ENCODE measurements at places on chromosomes 1 and 21.

DNA sequence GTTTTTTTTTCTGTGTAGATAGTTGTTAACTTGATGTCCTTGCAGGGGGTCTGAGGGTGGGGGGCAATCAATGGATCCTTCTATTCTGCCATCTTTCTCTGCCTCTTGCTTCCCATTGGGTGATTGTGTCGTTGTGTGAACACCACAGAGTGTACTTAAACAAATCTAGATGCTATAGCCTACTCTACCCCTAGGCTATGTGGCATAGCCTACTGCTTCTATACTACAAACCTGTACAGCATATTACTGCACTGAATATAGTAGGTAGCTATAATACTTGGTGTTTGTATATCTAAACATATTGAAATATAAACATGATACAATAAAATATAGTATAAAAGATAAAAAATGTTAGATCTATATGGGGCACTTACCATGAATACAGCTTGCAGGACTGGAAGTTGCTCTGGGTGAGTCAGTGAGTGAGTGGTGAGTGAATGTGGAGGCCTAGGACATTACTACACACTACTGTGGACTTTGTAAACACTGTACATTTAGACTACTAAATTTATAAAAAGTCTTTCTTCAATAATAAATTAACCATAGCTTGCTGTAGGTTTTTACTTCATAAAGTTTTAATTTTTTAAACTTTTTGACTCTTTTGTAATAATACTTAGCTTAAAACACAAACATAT is 105.4 kb downstream of the CENPF start:
- no peak for DNase-seq

- DNase-seq = no peak
Observed at GRCh38 chr1:15195420-15196052, 42.0 kb downstream of the TMEM51 start.

DNA sequence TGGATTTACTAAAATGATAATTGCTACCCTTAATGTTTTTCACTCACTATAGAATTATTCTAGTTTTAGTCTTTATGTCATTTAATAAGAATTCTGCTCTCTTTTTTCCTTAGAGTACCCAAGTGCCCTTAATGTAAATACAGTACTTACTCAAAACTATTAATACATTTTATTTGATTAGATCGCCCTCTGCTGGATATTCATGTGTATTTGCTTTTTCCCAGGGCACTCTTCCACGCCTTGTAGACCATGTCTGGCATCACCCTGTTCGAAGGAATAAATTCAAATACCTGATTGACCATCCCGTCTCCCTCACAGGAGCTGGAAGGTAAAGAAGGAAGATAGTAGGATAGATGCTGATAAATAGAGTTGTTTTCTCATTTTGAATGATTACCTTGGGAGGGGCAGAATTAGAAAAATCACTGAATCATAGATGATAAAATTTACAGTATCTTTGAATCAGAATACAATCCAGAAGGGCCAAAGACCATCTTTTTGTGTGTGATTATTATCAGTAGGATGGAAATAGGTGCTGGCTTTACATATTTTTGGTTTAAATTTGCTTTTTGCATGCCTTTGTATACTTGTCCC is 4.1 kb downstream of the AXDND1 start:
- no peak for DNase-seq

DNA sequence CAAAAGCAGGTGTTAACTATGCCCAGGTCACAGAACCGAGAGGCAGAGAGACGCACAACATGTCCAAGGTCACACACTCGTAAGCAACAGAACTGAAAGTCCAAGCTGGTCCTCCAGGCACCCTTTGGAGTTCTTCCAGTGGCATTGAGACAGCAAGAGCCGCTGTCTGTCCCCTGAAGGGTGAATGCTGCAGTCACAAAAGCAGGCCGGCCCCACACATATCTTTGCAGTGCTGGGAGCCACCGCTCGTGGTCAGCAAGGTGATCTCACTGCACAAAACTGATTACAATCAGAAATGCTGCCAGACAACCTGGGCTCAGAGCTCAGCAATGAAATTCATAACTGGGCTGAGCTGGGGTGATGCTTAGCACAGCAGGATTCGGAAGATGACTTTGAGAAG is 47.4 kb upstream of the RAB4A start:
- no peak for DNase-seq

GRCh38 chr1:78839704-78840277 is 166.7 kb downstream of the ADGRL4 start:
- no peak for DNase-seq

- DNase-seq = no peak
Observed at GRCh38 chr1:94719926-94720793, 100.0 kb upstream of the SLC44A3 start.

DNA sequence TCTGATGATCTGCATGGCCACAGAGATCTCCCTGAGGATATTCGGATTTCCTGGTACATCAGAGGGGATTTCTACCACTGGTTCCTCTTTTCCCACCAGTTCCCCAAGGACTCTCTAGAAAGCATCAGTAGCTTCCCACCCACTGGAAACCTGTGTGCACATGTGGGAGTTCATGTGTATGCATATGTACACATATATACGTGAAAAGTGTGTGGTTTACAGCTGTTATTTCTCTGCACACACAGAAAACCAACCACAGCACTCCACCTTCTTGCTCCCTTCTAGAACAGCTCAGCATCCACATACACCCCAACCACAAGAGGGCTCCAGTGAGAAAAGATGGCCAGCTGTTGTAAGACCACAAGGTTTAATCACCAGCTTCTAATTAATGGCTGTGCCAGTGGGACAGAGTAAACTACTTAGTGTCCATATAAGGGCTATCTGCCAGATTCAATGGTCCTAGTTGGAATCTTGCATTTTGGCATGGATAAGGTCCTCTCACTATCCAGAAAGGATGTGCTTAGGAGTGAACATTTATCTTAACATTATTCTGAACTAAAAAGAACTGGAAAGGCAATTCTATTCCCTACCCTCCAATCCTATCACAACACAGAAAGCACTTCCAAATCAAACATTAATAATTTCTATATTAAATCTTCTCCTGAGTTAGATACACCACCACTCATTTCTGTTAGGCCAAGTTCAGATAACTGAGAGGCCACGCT is 24.1 kb downstream of the GPR3 start:
- DNase-seq = no peak

- no peak for DNase-seq
Observed at GRCh38 chr1:210758761-210759160, 375.2 kb downstream of the KCNH1 start.

- DNase-seq = no peak
Observed at GRCh38 chr1:75770761-75771160, 15.3 kb upstream of the RABGGTB start.

DNA sequence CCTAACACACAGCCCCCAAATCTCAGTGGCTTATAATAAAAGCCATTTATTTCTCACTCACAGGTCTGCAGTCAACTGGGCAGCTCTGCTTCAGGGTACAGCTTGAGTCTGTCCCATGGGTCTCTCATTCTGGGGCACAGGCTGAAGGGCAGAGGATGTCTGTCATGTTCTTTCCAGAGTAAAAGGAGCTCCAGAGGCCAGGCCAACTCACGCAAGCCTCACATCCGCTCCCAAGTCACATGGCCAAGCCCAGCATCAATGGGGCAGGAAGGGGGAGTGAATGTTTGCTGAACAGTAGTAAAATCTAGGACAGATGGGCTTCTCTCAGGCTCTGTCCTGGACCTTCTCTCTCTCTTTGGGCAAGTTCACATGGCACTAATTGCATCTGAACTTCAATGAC is 7.1 kb upstream of the SSBP3 start:
- no peak for DNase-seq

GRCh38 chr1:183821889-183822611 is 17.1 kb downstream of the RGL1 start:
- no peak for DNase-seq

GRCh38 chr1:46072975-46073374 is 59.5 kb downstream of the PIK3R3 start:
- no peak for DNase-seq

DNA sequence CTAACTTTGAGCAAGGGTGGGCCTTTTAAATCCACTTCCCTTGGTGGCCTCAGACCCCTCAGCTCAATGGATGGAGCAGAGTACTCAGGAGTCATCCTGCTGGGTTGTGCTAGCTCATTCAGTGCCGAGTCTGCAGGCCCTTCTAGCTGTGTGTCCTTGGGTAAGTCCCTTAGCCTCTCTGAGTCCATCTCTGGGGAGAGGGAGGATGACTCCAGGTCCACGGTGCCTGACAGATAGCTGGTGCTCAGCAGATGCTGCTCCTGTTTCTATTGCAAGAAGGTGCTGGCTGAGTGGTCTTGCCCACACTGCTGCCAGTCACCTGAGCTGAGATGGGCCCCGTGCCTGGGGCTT is 11.0 kb downstream of the LDLRAP1 start:
- DNase-seq = no peak

- DNase-seq = no peak
Observed at GRCh38 chr1:86468501-86468977, at the start of gene CLCA1. Gene CLCA1 (plus strand): TSS chr1:86468927. CDS start chr1:86468972, 45 bp downstream.

GRCh38 chr1:11735854-11736745 is at the start of gene AGTRAP:
Gene AGTRAP (plus strand): TSS chr1:11736136. CDS start chr1:11736209, 73 bp downstream.
- DNase-seq = peak; percentile 84

- no peak for DNase-seq
Observed at GRCh38 chr1:213669964-213670691, 317.6 kb upstream of the PROX1 start.

- no peak for DNase-seq
Observed at GRCh38 chr1:75124510-75124909, 9.7 kb upstream of the LHX8 start.

DNA sequence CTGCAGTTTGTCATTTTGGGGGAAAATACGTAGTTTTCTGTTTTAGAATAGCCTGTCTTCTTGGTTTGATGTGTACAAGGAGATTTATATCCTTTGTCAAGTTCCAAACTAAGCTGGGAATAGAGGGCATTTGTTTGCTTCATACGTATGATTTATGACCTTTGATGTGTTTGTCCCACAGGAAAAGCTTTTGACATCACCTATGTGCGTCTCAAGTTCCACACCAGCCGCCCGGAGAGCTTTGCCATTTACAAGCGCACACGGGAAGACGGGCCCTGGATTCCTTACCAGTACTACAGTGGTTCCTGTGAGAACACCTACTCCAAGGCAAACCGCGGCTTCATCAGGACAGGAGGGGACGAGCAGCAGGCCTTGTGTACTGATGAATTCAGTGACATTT is 79.9 kb downstream of the LAMC1 start:
- DNase-seq = no peak

GRCh38 chr1:168319691-168320090 is 39.0 kb downstream of the TBX19 start:
- no peak for DNase-seq

DNA sequence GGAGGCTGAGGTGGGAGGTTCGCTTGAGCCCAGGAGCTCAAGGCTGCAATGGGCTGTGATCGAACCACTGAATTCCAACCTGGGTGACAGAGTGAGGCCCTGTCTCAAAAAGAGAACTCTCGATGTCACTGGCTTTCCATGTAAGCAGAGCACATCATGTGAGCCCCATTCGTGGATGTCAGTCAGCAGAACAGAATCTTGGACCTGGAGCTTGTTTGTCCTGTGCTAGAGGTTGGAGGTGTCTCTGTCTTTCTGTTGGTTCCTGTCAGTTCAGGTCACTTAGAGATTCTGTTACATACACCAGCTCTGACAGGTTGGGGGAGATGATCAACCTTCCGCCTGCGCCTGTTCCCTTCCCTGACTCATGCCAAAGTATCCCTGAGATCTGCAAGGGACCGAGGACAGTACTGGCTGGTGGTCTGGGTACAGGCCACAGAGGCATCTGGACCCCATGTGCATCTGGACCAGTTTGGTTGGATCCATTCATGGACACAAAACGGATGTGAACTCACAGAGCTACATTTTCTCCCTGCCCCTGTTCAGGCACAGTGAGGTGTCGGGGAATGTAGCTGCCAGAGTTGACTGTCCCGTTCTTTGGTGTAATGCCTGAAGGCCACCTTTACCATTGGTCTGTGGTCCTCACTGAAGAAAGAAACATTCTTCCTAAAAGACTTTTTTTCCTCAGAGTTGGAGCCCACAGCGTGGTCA is 10.0 kb downstream of the ARF1 start:
- no peak for DNase-seq

GRCh38 chr1:225561675-225562074 is 91.2 kb downstream of the ENAH start:
- no peak for DNase-seq

DNA sequence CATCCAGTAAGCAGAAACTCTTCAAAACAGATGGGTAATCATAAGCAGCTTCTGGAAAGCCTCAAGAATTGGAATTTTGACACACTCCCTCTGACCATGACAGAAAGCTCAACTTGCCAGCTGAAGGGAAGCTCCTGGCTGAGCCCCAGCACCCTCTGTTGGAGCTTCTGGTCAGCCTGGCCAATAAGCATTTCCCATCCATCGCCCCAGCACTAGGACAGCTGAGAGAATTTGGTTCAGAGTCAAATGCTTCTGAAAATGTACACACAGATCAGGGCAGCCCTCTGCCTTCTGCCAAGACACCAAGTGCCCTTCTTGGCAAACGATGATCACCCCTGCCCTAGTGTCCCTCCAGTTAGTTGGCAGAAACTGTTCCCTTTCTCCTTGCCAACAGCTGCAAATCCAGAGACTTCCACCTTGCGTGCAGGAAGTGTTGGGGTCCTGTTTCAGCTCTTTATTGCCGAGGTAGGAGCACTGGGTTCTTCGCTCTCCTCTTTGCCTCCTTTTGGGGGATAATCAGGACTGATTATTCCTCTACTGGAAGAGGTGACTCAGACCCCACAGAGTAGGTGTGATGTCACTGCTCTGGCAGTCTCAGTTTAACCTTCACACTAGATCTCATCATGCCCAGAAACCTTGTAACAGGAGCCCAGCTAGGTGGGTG is 11.9 kb downstream of the PIGV start:
- no peak for DNase-seq

DNA sequence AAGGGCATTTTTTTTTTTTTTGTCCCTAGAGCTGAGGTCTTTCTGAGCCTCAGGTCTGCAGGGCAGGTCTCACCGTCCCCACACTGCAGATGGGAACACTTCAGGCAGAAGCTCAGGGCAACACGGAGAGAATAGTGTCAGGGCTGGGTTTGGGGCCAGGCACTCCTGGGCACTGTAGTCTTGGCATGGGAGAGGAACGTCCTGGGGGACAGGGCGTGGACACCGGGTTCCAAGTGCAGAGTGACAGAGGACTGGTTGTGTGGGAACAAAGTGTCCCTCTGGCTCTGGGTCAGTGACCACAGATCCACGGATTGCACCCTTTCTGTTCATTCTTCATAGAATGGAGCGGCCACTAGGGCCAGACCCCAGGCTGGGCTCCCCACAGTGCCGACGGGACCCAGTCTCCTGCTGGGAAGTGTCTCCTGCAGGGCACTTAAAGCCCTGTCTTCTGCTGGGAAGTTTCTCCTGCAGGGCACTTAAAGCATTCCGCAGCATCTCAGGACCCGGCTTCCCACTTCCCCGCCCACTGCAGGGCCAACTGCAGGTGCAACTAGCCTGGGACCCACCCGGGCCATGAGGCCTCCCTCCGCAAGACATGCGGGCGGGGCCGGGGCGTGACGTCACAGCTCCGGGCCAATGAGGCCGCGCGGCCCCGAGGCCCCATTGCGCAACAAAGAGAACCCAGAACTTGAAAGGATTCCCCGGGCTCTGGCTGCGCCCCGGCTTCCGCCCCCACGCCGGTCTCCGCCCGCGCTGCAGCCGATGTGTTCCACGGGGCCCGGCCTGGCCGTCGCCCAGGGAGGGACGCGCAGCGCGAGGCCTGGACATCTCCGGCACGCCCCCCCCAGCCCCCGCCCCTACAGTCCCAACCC is 1.2 kb downstream of the GPR153 start:
- DNase-seq = peak; percentile 70

GRCh38 chr1:56713112-56713511 is 68.0 kb downstream of the PRKAA2 start:
- no peak for DNase-seq

GRCh38 chr21:30996728-30997127 is 41.5 kb downstream of the KRTAP19-8 start:
- no peak for DNase-seq

Data from stimulated activated CD8-positive, alpha-beta memory T cell treated with anti-CD3 and anti-CD28 coated beads, Interleukin-4, amount 100 ng/mL, for 24 hours (primary cell).